ENCODE measurements at places on chromosomes 3 and 15.

DNA sequence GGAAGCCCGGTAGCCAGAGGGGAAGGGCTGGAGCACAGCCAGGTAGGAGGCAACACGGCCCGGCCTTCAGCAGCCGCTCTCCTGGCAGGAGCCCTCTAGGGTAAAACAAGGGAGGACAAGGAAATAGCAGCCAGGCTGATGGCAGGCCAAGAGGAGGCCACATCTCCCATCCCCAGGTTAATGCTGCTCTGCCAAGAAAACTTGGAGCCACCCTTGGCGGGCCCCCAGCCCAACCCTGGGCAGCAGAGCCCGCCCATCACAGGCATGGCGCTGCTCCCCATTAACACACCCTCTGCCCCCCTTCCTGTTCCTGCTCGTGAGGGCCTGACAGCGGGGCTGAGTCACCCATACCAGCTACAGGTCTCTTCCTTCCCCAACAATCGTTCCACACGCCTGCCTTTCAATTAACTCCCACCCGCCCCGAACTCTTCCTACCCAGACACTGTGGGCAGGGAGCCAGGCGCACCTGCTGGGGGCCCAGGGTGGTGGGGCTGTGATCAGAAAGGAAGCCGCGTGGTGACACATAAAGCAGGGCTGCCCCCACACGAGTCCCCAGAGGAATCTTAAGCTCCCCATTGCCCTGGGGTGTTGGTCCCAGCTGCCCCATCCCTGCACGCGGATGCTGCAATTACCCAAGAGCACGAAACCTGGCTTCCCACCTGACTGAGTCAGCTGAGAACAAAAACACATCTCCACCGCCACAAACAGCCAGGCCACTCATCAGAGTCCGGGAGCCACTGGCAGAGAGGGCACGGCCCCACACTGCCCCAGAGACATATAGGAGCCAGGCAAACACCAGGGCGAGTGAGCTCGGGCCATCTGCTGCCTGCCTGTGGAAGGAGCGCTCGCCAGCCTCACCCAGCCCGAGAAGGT is at the start of gene C15orf62:
Gene C15orf62 (plus strand): TSS at position 707 of the 873 bp plus-strand sequence. CDS start 516 bp downstream, outside the sequence.
- DNase-seq: no peak

- no peak for DNase-seq
These were observed 228.9 kb upstream of the NR2E3 start for GRCh38 chr15:71581398-71581930.

GRCh38 chr3:188067932-188068331 is 86.0 kb upstream of the LPP start:
- DNase-seq: peak; percentile 74

DNA sequence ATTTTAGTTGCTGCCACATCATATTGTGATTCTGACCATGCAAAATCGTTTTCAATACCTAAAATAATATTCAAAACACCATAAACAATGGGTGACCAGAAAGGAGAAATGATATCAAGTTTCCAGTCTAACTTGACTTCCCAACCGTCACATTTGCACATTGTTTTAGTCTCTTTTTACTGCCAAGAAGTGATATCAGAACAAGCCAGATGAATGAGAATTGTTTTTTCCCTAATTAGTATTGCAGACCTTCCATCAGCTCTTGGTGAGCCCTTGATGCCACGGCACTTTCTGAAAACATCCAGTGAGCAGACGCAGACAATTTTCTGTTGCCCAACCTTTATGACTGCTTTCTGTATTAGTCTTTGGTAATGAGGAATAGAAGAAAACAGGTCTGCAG is 62.5 kb downstream of the SPATA16 start:
- no peak for DNase-seq

GRCh38 chr15:51229907-51230330 is 108.5 kb downstream of the CYP19A1 start:
- DNase-seq: peak; percentile 49

- no peak for DNase-seq
These were observed 1009.6 kb downstream of the ROBO2 start for GRCh38 chr3:78049521-78049920.

GRCh38 chr15:27241943-27242342 is 271.0 kb downstream of the GABRG3 start:
- peak; percentile 75 for DNase-seq

DNA sequence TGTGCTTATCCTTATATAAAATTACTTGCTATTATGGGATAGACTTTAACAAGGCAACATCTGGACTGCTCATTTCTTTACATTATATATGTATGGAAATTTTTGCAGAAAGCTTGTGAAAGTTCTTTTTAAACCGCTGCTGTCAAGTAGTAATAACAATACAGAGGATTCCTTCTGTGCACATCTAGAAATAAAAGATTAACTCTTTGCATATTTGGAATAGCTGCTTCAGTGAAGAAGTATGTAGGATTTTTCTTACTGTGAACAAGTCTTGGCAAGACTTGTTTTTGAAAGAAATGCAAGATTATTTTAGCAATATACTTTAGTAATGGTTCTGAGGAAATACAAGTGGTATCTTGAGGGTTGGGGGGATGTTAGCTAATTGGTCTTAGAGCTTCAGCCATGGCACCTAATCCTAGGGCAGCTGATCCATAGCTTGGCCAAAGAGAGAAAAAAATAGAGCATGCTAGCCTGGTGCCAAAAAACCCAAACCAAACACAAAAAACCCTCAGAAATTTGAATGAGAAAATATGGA is 4.3 kb downstream of the PRKCI start:
- DNase-seq: peak; percentile 10

- DNase-seq: no peak
These were observed 22.9 kb downstream of the FOXP1 start for GRCh38 chr3:71560665-71561064.

DNA sequence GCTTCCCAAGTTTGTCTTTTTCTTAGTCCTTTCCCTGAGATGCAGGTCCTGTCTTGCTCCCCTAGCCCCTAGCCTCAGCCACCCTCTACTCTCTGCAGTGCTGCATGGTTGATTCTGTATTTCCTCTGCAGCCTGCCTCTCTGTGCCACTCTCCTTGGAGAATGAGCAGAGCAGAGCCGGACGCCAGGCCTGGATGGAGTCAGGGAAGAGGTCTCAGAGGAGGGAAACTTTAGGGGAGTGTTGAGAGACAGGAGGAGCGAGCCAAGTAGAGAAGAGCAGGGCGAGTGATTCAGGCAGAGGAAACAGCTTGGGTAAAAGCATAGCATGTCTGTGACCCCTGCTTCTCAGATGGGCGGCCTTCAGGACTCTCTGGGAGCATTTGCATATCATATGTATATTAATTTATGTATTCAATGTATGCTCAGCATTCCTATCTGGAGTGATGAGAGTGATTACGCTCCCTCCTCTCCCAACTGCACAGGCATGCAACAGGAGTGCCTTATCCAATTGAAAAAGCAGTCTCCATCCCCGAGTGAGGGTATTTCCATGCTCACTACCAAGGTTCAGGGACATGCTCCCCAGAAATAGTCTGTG is 166.7 kb downstream of the RORA start:
- no peak for DNase-seq

GRCh38 chr15:78148392-78149067 is 632 bp upstream of the IDH3A start:
- DNase-seq: no peak

DNA sequence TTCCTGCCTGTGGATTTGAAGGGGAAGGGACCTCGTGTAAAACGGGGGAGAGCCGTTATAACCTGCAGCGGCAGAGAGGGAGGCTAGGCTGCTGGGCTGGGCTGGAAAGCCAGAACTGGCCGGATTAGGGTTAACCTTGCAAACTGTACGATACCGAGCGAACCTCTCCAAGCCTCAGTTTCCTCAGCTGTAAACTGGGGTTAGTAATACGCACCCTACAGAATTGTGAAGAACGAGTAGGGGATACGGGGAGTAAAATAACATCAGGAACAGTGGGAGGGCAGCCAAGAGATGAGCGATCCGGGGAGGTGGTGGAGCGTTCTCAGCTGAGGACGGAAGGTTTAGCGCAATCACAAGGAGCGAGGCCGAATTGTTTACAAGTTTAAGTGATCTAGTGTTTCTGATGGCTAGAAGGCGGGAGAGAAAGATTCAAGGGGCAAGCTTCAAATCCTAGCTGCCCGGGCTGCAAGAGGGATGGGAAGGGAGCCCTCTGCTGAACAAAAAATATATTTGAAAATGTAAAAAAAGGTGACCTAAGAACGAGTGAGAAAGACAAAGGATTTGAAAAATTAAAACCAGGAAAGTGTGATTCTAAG is 768 bp upstream of the SEMA5B start:
- peak; percentile 78 for DNase-seq

- peak; percentile 55 for DNase-seq
These were observed 18.5 kb upstream of the C3orf62 start for GRCh38 chr3:49295489-49296058.

DNA sequence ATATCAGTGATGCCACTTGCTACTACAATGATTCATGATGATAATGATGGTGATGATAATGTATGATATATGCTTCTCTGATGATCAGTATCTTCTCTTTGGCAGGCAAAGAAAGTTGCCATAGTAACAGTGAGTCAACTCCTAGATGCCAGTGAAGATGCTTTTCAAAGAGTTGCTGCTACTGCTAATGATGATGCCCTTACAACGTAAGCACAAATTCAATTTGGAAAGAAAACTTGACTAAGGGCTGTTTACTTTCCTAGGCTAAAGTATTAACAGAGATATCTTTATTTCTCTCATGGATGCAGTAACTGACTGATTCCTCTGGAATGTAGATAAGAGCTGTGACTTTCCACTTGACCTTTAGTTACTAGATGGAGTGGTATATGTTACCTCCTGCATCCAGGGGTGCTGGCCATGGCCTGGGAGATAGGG is 27.8 kb downstream of the ADGRG7 start:
- no peak for DNase-seq

DNA sequence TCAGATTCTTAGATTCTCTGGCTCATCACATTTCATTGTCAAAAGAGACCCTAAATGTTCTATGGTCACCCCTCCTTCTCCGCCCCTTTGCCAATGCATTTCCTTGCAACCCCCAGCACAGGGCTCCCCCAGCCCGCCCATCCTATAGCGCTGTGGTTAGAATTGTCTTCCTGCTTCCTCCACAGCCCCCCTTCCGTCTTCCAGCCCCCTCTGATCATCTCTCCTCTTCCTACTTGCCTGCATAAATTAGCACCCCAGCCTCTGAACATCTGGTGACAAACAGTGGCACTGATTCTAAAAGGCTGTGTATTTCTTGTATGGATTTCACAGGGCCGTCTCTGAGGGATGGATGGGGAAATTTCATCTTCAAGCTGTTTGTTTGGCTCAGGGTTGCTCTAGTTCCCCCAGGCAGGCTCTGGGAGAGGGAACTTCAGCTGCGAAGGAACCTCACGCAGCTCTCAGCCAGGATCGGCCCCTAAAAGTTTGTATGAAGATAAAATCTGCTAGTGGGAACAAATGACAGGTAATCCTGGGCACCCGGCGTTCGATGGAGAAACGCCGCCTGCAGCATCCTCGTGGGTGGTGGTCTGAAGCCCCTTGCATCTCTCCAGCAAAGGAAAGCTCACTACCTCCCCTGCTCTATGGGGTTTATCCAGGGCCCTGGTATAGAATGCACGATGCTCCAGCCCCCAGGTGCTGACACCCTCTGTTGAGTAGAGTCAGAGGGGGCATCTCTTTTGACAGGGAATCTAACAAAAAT is 83.0 kb downstream of the WNT7A start:
- no peak for DNase-seq

- no peak for DNase-seq
These were observed 8.6 kb downstream of the IRAK2 start for GRCh38 chr3:10173095-10173925.

DNA sequence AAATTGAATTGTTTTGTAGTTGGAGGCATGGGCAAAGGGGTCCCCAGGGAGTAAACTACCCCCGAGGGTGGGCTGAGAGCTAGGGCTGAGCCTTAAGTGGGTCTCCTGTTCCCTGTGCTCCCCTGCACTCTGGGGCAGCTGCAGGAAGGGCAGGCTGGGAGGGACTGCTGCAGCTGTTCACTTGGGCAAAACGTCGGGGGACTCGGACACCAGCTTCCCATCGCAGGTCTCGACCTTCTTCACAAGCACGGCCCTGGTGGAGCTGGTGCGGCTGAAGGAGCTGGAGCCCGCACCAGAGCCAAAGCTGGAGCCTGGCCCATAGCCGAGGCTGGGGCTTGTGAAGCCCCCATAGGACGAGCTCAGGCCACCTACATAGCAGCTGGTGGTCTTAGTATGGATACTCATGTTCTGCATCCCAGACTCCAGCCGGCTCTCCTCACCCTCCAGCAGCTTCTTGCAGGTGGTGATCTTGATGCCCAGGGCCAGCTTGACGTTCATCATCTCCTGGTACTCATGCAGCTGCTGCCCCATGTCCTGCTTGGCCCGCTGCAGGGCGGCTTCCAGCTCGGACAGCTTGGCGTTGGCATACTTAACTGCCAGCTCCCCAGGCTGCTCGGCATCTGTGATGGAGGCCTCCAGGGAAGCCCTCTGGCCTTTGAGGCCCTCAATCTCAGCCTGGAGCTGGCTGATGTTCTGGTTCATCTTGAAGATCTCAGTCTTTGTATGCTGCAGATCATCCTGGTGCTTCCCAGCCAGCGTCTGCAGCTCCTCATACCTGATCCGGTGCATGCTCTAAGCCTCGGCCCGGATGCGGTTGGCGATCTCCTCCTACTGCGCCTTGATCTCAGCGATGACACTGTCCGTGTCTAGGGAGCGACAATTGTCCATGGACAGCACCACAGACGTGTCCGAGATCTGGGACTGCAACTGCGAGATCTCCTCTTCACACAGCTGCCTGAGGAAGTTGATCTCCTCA is 423.5 kb upstream of the ARPP21 start:
- no peak for DNase-seq

- DNase-seq: no peak
These were observed 524.7 kb downstream of the DIPK2A start for GRCh38 chr3:144496141-144496835.

DNA sequence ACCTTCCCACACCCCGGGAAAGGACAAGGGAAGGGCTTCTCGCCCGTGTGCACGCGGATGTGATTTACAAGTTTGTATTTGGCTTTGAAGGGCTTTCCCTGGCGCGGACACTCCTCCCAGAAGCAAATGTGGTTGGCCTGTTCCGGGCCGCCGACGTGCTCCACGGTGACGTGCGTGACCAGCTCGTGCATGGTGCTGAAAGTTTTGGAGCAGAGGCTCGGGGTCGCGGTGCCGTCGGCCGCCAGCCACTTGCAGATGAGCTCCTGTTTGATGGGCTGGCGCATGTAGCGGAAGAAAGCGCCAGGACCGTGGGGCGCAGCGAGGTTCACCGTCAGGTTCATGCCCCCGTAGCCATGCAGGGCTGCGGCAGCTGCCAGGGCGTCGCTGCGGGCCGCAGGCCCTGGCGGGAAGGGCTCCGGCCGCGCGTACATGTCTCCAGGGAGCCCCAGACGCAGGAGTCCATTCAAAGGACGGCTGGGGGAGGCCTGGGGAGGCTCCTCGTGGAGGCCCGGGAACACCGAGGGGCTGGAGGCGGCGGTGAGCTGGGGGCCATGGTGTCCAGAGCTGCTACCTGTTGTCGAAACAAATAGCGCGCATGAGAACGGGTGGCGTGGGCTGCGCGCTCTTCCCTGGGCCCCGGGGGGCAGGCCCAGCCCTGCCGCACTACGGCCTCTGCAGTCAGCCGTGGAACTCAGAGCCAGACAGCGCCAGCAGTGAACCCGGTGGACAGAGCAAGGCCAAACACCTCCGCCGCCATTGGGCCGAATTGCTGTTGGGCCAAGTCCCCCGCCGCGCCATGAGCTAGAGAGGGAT is 10.2 kb downstream of the ZIC4 start:
- DNase-seq: no peak

- DNase-seq: peak; percentile 65
These were observed 50.1 kb downstream of the CALML4 start for GRCh38 chr15:68154923-68155559.

GRCh38 chr3:148230473-148230872 is 467.2 kb upstream of the AGTR1 start:
- DNase-seq: no peak

All from AG08395 (cell line).